ENCODE measurements at places on chromosomes 5 and 9.

DNA sequence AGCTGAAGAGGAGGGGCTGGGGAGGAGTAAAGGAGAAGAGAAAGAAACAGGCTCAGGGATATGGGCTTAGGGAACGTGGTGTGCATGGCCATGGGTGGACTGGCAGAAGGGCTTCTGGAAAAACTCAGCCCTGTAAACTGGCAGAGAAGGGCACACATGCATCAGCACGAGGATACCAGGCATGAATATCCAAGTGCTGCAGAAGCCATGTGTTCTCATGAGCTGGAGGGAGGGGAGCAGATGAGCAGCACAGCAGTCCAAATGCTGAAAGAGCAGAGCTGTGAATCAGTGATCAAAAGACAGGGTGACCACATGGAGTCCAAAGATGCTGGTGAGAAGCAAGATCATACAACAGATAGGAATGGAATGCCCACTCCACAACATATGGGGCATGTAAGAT lies 72.3 kb downstream of the SEMA5A start:
- DNase-seq: no peak

DNA sequence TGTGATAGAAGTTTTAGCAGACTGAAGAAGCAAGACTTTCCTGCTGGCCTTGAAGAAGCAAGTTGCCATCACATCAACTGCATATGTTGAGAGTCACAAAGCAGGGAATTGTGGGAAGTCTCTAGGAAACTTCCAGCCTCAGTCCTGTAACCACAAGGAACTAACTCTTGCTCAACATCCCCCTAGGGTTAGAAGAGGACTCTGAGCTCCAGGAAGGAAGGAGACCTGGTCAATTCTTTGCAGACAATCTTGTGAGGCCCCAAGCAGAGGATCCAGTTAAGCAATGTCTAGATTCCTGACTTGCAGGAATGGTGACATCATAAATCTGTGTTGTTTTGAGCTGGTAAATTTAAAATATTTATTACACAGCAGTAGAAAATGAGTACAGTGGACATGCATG lies 18.6 kb upstream of the ZNF366 start:
- no peak for DNase-seq

- DNase-seq: no peak
These were observed 1727.2 kb downstream of the MAT2B start for GRCh38 chr5:165232509-165233028.

DNA sequence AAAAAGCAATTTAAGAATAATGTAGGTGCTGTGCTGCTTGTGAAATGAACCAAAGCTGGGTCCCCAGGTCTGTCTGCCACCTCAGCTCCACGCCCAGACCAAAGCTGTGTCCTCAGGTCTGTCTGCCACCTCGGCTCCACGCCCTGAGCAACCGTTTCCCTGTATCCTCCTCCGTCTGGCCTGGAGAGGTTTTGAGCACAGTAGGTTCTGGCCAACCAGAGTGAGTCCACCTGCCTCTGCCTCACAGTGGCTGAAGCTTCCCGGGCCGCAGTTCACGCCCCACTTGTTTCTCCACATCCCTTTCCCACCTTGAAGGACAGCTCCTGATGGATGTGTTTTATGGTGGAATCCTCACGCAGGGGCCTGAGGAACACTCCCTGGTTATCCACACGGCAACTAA lies 120.5 kb downstream of the ADAMTS2 start:
- peak; percentile 12 for DNase-seq

DNA sequence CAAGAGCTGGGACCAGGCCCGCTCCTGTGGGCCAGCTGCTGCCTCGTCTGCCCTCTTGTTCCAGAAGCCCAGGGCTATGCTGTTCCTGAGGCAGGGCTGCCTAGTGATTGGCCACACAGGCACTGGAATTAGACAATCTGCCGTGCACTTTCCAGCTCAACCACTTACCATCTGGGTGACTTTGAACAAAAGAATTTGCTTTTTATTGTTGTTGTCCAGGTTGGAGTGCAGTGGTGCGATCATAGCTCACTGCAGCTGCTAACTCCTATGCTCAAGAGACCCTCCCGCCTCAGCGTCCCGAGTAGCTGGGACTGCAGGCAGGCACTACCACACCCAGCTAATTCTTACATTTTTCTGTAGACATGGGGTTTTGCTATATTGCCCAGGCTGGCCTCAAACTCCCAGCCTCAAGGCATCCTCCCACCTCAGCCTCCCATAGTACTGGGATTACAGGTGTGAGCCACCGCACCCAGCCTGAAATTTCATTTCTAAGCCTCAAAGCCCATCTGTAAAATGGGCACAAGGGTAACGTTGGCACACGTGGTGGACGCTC lies 1.2 kb upstream of the NEK6 start:
- peak; percentile 77 for DNase-seq

- no peak for DNase-seq
These were observed 45.0 kb upstream of the TNC start for GRCh38 chr9:115162946-115163345.

- DNase-seq: no peak
These were observed 1581.8 kb upstream of the WWC1 start for GRCh38 chr5:166709691-166710090.
